ENCODE measurements at places on chromosomes 13 and 19.

GRCh38 chr19:40348961-40349507 is 539 bp downstream of the PLD3 start:
- DNase-seq: no peak

DNA sequence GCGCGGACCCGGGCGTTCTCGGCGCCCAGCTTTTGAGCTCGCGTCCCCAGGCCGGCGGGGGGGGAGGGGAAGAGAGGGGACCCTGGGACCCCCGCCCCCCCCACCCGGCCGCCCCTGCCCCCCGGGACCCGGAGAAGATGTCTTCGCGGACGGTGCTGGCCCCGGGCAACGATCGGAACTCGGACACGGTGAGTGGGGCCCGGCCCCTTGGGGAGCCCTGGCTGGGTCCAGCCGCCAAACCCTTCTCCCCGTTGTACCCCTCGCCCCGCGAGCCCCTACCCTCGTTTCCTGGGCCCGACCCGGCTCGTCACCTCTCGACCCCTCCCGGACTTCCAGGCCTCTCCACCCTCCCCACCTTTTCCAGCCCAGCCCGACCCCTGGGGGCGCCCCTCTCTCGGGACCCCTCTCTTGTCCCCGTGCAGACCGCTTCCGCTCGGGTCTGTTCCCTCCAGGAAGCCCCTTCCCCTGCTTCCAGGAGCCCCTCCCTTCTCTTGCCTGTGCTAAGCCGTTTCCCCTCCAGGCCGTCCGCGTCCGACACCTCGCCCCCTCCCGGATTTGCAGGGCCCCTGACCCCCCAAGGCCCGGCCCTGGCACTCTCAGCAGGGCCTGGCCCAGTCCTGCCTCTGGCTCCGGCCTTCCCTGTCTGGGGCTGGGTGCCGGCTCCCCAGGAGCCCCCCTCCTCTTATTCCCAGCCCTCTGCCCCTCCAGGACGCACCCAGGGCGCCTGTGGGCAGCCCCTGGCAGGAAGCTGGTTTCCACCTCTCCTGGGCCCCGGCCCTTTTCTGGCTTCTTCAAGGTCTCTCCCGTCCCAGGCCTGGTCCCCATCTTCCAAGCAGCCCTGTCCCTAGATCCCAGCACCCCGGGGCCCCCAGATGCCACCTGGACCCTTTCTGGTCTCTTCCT is 632 bp downstream of the MARK4 start:
- no peak for DNase-seq

- DNase-seq: no peak
Measured at GRCh38 chr19:53853707-53854106, 14.0 kb upstream of the MYADM start.

- no peak for DNase-seq
Measured at GRCh38 chr19:23409392-23410048, 14.2 kb upstream of the ZNF91 start.

GRCh38 chr19:58182989-58183816 is at the start of gene ZNF274:
Gene ZNF274, plus strand, starts transcription at chr19:58183061. Its CDS starts 905 bp downstream, at chr19:58183966.
- DNase-seq: peak; percentile 80

GRCh38 chr19:55368701-55369563 is 1.3 kb downstream of the IL11 start:
- DNase-seq: no peak
